Right ventricle myocardium inferior (tissue), 1 donor: ENCODE measurements at places on chromosomes 5 and 9.
A peak's percentile ranks its signal among the peaks of the same experiment; 100 is the strongest.

GRCh38 chr5:67873935-67874334 lies 341.6 kb upstream of the PIK3R1 start:
- no peak for DNase-seq

- DNase-seq = no peak
These were observed 11.6 kb downstream of the FCN2 start for GRCh38 chr9:134892221-134892620.

GRCh38 chr5:103693517-103693916 lies 130.9 kb upstream of the NUDT12 start:
- no peak for DNase-seq

DNA sequence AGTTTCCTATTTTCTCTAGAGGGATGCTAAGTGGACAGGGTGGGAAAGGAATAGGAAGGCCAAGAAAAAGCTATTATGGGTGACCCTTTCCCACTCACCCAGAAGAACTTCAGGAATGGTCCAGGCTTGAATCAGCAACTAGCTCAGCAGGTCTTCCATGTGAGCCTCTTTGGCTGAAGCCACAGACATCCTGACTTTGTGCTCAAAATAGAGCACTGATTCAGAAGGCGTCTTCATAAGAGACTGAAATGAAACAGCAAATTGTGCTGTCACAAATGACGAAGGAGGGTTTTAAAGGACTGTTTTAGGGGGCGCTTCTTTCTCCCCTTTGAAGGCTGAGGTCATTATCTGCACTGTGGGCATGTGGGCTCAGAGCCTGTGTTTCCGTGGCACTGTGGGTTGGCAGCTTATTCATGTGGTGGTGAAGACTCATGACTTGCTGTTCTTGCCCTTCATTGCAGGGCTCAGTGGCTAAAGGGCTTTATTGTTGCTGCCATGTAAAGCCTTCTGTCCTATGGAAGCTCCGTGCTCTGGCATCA lies 65.8 kb upstream of the NFIL3 start:
- DNase-seq = no peak

DNA sequence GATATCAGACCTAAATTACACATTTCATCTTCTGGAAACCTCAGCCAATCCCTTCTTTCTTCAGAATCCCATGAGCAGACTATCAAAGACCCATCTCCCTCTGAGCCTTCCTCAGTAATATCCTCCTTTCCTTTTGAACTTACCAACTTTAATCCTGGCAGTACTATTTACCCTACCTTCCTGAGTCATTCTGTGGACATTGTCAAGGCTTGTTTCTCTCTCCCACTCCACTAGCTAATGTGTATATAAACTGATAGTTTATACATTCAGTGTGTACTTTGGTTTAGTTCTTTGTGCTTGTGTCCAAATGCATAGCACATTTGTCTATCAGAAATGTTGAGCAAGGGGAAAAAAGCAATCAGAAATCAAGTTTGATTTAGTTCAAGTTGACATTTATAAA lies 568.3 kb downstream of the CSNK1G3 start:
- DNase-seq = no peak

DNA sequence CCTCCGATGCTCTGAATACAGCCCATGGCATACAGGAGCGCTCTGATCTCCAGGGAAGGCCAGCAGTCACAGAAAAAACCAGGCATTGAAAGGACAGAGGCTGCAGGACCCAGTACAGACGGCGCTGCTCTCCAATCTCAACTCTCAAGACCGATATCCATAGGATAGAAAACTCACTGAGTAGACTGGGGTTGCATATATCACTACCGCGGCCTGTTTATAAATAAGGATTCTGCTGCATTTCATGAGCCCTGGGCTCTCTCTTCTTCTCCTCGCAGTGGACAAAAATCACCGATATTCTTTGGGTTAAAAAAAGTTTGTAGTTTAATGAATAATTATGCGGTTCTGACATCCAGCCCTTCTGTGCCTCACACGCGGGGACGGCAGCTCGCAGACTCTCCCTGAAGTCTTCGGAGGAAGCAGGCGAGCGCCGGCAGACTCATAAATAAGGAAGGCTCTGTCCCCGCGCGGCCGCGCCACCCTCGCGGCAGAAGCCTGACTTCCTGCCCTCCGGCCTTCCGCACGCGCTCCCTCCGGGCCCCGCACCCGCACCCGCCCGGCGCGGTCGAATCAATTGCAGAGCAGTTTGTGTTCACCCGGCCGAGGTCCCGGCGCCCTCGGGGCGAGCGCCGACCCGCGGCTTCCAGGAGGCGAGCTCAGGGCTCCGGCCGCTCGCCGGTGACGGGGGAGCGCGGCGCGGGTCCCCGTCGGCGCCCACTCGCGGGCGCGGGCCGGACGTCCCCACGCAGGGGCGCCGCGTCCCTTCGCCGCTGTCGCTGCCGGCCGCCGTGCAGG lies at the start of gene FAM78A:
FAM78A (minus strand) TSS at position 417 of the 795 bp plus-strand sequence; CDS start at position 86, 331 bp downstream.
- DNase-seq = peak; percentile 95

- no peak for DNase-seq
These were observed 47.8 kb downstream of the SVEP1 start for GRCh38 chr9:110531776-110532175.

DNA sequence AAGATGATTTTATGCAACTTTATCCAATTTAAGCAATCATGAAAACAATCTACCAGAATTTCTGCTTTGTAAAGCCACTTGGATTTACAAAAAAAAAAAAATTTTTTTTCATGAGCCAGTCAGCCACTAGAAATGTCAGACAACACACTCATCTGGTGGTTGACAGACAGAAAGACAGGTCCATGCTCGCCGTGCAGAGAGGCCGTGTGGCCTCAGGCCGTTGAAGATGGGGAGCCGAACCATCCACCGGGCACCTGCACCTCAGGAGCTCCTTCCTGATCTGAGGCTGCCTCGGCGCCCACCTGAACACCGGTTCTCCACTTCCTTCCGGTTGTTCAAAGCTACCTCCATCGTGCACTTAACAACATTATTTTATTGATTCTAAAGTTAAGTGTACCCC lies 138.0 kb upstream of the IRX4 start:
- DNase-seq = no peak

GRCh38 chr5:80376557-80376956 lies 31.3 kb upstream of the ZFYVE16 start:
- DNase-seq = no peak

DNA sequence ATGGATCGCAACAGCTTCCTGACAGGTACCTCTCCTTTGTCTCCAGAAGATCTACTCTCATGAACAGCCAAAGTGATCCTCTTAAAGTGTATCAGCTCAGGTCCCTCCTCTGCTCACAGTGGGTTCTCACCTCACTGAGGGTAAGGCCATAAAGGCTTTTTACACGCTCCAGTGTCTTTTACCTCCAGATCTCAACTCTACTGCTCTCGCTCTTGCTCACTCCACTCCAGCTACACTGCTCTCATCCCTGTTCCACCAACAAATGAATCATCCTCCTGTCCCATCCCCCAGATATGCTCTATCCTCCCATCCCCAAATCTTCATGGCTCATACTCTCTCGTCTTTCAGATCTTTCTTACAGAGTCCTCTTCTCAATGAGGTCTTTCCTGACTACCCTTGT lies 248.6 kb upstream of the EFNA5 start:
- DNase-seq = no peak

DNA sequence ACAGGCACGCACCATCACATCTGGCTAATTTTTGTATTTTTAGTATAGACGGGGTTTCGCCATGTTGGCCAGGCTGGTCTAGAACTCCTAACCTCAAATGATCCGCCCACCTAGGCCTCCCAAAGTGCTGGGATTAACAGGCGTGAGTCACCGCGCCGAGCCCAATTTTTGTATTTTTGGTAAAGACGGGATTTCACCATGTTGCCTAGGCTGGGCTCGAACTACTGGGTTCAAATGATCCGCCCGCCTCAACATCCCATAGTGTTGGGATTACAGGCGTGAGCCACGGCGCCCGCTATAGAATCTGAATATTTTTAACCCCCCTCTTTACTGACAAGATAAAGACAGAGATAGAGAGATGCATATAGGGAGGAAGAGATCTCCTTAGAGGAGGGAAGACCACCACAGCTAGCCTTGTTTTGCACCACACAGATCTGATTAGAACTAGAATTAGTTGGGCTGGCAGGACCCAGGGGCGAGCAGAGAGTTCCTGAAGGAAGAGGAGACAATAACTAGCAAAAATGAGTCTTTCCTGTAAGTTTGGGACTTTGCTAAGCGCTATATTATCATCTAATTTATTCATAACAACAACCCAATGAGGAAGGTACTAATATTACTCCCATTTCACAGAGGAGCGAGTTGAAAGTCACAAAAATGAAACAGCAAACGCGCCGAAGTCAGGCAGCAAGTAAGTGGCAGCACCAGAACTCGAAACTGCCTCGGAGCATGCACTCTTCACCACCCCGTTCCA lies 1.5 kb upstream of the ANKHD1 start:
- no peak for DNase-seq

- no peak for DNase-seq
These were observed 77.0 kb downstream of the OXCT1 start for GRCh38 chr5:41793141-41793770.

DNA sequence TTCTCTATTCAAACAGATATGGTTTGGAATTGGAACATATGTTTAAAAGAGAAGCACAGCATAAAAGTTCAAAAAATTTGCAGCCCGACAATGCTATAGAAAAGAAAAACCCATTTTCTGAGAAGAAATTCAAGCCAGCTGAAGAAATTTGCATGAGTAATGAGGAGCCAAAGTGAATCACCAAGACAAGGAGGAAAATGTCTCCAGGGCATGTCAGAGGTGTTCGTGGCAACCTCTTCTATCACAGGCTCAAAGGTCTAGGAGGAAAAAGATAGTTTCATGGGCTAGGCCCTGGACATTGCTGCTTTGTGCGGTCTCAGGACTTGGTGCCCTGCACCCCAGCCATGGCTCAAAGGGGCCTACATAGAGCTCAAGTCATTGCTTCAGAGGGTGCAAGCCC lies 134.8 kb upstream of the ADAMTS16 start:
- DNase-seq = no peak

DNA sequence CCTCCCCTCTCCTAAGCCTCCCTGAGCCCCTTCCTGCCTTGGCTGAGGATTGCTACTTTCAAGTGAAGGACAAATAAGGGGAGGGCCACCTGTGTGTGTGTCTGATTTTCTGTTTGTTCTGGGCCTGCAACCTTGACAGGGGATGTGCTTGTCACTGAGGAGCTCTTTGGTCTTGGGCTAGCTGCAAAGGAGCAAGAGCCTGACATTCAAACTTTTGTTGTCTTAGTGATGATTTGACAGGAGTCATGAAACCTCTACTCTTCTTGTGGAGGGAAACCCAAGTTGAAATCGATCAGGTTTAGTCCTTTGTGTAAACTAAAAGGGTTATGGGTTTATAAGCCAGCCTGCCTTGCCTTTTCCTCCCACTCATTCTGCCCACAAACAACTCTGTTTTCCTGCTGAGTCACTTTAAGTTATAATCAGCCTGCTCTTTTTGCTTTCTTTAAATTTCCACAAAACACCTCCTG lies 16.9 kb downstream of the CLTA start:
- no peak for DNase-seq

- no peak for DNase-seq
These were observed 48.3 kb downstream of the SLCO6A1 start for GRCh38 chr5:102450313-102450990.

DNA sequence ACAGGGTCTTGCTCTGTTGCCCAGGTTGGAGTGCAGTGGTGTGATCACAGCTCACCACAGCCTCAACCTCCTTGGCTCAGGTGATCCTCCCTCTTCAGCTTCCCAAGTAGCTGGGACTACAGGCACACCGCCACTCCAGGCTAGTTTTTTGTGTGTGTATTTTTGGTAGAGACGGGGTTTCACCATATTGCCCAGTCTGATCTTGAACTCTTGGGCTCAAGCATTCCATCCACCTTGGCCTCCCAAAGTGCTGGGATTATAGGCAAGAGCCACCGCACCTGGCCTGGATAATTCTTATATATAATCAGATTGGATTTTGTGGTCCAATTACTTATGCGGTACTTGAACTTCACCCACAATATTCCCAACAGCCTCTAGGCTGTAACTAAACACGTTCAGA lies 19.8 kb downstream of the CCDC69 start:
- DNase-seq = no peak

DNA sequence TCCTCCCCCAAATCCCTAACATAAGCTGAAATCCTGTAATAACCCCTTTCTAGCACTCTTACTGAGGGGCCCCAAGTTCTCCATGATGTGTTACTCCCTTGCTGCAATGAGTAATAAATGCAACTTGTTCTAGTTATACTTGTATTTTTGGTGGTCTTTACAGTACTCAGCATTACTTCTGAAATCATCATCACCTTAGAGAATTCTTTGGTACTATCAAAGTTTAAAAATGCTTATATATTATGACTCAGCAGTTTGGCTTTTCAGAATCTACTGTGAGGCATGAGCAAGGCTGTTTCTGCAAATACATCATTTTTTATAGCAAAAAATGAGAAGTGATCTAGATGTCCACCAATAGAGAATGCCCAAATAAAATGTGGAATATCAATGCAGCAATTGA lies 20.7 kb upstream of the ROPN1L start:
- DNase-seq = no peak

DNA sequence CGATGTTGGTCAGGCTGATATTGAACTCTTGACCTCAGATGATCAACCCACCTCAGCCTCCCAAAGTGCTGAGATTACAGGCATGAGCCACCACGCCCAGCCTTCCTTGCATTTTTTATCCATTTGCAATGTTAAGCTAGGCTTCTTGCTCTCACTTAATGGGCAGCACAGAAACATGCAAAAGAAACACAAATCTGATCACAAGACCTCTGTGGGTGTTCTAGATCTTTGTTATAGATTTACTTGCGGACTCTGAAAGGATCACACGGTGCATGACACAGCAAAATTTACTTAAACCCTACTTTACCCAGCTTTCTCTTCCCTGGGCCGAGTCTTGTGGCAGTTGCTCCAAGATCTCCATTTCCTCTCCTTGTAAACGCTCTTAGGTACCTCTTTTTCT lies 71.3 kb downstream of the PSAT1 start:
- DNase-seq = no peak

DNA sequence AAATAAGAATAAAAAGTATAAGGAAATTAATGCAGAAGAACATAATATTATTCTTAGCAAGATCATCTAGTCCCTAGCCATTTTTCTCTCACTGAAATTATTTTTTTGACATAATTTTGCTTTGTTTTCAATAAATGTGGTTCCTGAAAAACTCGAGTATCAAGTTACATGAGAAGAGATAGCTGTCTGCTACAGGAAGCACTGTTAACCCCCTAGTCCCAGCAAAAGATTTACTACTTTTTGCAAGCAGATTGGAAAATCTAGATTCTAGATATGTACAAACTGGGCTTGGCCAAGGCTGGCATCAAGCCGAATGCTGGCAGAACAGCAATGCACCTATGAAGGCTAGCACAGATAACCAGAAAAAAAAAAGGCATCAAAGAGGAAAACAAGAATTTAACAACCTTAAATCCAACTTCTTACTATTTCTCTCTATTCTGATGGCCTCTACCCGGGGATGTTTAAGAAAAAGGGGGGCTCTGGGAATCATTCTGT lies 21.9 kb upstream of the ISCA1 start:
- DNase-seq = no peak

- DNase-seq = no peak
These were observed 64.4 kb downstream of the GLIS3 start for GRCh38 chr9:4235420-4235819.

- no peak for DNase-seq
These were observed 46.2 kb upstream of the PCSK5 start for GRCh38 chr9:75844321-75844720.

GRCh38 chr5:58967597-58968281 lies 384.9 kb downstream of the RAB3C start:
- DNase-seq = no peak

- no peak for DNase-seq
These were observed 77.4 kb upstream of the DMRT1 start for GRCh38 chr9:764105-764524.

- peak; percentile 83 for DNase-seq
These were observed 10.8 kb upstream of the NIPAL4 start for GRCh38 chr5:157449011-157449723.
